ENCODE measurements at places on chromosomes 12 and 14.

- DNase-seq: no peak
These were observed 20.9 kb downstream of the RNASE9 start for GRCh38 chr14:20539906-20540305.

GRCh38 chr12:77723308-77723707 lies 107.4 kb upstream of the NAV3 start:
- no peak for DNase-seq

GRCh38 chr12:106179086-106179485 lies 40.3 kb upstream of the NUAK1 start:
- DNase-seq: no peak

DNA sequence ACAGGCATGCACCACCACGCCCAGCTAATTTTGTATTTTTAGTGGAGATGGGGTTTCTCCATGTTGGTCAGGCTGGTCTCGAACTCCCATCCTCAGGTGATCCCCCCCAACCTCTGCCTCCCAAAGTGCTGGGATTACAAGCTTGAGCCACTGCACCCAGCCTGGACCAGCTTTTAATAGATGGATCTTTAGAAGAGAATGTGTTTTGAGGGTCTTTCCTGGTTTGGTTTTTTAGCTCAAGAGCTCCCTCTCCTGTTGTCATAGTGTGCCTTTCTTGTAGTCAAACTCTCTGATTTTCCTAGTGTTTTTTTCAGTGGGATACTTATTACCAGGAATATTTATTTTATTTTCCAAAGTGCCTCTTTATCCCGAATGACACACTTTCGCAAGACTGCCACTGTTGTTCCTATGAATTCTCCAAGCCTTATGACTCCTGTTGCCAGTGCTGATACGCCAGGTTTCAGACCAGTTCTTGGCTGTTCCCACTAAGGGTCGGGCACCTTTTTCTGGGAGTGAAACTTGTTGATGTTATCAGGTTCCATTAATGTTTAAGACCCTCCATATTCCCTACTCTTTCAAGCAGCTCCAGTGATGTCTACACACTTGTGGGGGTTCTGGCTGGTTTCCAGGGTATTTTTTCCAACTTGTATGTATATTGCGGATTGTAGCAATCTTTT lies 31.5 kb upstream of the LIMA1 start:
- DNase-seq: no peak

DNA sequence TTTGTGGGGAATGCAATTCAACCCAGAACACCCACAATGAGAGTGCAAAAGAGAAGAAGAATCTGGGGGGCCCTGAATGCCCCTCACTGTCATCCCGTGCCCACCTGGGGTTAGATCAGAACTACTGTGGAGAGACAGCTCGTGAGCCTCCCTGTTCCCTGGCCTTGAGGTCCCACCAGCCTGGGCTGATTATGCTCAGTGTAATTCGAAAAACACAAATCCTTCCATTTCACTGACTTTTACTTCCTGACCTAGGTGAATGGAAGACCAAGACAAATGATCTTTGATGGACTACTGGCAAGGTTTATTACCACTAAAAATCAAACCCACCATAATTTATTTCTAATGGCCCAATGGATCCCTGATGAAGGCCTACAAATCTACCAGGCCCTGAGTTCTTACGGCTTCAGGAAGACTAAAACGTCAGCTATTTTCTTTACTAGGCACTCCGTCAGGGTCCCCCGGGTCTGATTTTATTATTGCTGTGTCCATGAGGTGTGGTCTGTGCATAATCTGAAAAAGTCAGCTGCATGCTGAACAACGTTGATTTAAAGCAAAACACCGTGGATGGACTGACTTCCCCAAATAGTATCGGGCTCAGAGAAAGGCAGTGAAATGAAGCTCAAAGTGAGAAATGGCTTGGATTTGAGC lies 44.9 kb upstream of the RMST start:
- DNase-seq: no peak

DNA sequence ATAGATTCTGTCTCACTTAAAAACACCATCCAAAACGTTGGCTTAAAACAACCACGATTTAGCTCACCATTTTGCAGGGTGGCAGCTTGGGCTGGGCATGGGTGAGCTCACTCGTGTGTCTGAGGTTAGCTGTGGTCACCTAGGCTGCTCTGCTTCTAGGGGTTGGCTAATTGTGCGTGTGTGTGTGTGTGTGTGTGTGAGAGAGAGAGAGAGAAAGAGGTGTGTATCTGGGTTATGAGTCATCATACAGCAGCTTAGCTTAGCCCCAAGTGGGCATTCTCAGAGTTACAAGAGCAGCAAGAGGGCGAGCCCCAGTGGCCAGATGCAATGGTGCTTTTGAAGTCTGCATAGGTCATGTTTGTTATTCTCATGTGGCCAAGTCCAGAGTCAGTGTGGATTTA lies 6.0 kb downstream of the FBXW8 start:
- no peak for DNase-seq

DNA sequence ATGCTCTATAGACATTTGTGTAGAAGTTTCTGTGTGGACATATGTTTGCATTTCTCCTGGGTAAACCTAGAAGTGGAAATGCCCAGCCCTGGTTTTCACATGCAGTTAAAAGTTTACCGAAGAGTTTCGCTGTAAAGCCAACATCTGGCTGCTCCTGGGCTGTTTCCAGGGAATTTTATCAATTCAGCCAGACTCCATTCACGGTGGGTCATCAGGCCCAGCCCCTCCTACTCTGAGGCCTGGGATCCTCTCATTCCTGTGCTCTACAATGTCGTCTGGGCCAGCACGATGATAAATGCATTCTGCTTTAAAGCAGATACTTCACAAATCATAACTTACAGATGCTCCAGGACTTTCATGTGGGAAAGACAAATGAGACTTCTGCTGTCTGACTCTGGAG lies 7.1 kb downstream of the NUAK1 start:
- DNase-seq: no peak

DNA sequence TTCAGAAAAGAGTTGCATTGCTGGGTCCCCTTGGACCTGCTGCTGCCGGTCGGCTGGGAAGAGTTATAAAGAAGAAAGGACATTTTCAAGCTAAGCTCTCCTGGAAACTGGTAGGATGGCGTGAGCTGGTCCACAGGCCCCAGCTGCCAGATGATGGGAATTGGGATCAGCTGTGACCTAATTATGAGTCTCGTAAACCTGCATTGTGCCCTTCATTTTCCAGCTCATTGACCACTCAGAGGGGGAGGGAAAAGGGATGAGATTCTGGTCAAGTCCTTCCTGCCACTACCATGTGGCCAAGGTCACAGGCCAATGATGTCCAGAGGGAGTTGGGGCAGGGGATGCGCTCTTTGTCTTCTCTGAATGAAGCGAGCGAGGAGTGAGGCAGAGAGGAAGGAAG lies 320.9 kb downstream of the NRXN3 start:
- no peak for DNase-seq

GRCh38 chr14:62101189-62101588 lies 339.0 kb downstream of the SNAPC1 start:
- DNase-seq: no peak

DNA sequence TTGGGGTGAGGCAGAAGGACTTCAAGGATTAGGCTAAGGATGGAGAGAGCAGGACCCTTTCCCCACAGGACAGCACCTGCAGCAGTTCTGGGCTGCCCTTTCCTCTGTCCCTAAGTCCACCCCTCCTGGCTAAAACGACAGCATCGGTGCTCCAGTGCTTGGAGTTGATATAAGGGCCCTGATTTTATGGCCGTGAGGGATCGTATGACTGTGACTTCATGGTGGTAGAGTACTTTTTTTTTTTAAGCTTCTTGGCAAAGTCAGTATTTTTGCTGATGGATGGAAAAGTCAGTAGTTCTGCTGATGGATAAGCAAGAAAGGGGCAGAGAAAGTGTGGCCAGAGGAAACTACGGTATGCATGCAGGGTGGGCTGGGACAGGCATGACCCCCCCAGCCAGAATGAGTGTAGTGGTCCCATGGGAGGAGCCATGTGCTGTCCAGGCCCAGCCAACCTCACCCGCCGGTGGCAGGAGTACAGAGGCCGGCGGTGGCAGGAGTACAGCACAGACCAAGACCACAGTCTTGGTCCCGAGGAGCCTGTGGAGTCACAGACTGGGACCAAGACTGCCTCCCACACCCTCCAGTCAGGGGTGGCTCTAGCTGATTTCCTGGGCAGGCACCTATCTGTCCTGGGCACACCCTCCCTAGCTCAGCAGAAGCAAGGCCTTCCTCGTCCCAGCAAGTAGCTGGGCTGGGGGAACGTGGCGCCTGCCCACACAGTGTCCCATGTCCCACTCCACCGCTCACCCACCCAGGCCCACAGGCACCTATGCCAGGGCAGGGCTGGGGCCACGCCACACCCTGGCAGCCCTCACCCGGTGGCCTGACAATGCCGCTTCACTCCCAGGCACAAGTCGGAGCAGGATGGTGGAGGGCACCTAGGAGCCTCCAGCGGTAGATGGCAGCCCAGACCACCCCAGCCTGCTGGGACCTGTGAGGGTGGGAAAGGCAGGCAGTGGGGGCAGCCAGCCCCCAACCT lies 46.3 kb downstream of the CCDC88C start:
- DNase-seq: no peak

- DNase-seq: no peak
These were observed 38.3 kb upstream of the LDHB start for GRCh38 chr12:21695986-21696385.

DNA sequence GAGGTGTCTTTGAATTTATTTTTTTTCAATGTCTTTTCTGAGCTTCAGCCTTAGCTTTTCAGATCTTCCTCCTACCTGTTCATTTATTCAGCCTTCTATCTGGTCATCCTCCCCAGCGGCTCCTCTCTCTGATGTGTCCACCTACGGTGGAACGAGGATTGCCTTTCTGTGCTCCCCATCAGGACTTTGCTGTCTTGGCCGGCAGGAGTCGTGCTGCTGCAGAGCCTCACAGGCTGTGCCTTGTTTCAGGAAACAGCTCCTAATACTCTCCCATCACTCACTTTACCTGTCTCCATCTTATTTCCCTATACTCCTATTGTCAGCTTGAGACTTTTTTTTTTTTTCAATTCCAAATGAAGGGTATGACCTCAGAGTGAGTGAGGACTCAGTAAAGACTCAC lies 76.9 kb downstream of the KICS2 start:
- DNase-seq: no peak

- peak; percentile 41 for DNase-seq
These were observed 7.2 kb downstream of the ALDH2 start for GRCh38 chr12:111773801-111774551.

DNA sequence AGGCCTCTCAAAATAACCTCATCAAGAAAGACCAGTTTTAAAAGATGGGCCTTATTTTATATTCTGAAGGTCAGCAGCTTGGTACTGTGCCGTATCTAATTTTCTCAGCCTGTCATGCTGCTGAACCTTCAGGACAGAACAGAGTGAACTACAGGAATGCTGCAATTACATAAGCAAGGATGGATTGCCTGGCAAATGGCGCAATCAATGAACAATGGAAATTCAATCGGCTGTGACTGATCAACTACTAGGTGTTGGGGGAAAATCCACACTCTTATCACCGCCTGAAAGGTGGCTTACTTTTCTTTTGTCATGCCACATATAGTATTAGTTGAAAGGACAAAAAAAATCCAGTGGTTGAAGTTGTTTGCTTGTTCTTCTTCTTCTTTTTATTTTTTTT lies 8.5 kb downstream of the ACSS3 start:
- DNase-seq: no peak

GRCh38 chr12:9333161-9333560 lies 125.0 kb upstream of the PZP start:
- no peak for DNase-seq

GRCh38 chr14:32021341-32021740 lies 55.8 kb upstream of the ARHGAP5 start:
- no peak for DNase-seq

GRCh38 chr12:12665194-12665593 lies 30.8 kb downstream of the GPR19 start:
- no peak for DNase-seq

GRCh38 chr12:11576104-11576503 lies 73.4 kb upstream of the ETV6 start:
- no peak for DNase-seq

DNA sequence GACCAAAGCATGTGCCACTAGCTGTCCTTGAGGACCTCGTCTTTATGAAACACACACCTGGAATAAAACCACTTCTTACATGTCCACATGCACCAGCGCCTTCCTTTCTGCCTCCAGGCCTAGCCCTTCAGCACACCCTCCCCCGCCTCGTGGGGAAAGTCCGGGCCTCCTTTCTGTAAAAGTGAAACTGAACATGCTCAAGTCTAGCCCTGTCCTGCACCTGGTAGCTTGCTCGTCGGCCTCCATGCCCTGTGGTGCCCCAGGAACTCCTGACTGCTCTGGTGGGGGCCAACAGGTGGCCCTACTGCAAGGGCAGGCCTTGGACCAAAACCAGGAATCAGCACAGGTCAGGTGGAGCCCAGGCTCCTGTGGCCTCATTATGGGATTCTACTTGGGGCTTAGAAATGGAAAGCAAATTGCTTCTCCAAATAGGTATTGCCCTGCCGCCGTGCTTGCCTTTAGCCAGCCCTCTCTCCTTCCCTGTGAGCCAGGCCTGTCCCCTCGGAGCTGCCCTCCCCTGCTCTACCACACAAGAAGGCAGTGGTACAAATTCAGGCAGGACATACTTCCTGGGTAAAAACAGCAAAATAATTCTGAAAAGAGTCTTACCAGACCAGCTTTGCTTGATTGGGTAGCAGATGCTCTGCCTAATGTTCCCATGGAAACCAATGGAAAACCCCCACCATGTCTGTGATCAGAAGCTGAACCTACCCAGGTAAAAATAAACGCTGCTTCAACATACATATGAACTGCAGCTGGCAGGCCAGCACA lies 43.5 kb downstream of the ERH start:
- peak; percentile 8 for DNase-seq

DNA sequence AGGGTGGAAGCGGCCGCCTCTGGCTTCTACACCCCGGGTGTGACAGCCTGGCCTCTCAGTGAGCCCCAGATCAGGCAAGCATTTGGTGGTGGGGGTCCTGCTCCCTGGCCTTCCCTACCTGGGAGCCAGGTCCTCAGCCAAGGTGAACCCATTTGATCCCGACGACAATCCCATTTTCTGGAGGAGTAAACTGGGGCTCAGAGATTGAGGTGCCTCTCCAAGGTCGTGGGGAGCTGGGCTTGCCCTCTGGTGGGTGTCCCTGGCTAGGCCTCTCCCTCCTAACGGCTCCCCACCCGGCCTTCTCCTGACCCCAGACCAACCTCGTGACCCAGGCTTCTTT lies 2.7 kb upstream of the EXOC3L4 start:
- no peak for DNase-seq

GRCh38 chr14:29805415-29806123 lies 122.1 kb downstream of the PRKD1 start:
- no peak for DNase-seq

GRCh38 chr14:102518063-102518648 lies 8.6 kb upstream of the ANKRD9 start:
- DNase-seq: no peak

DNA sequence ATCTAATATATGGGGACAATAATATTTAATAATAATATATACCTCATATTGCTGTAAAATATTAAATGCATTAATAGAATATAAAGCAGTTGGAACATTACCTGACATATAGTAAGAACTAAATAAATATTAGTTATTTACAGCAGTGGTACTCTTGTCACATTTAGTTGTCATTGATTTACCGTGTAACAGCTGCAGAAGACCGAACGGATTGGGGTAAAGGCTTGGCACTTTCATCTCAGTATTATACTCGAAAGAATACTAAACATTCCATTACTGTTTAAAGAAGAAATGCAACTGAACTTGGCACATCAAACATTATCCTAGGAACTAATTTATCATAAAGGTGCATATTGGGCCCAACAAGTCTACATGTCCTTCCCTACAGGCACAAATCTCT lies 61.1 kb downstream of the ITPR2 start:
- DNase-seq: no peak

- no peak for DNase-seq
These were observed 37.1 kb upstream of the TC2N start for GRCh38 chr14:91904483-91904882.

All from anterior cingulate cortex (tissue), 58 donors.